Midbrain (tissue), 1 donor: ENCODE measurements at places on chromosomes 11 and 22.

DNA sequence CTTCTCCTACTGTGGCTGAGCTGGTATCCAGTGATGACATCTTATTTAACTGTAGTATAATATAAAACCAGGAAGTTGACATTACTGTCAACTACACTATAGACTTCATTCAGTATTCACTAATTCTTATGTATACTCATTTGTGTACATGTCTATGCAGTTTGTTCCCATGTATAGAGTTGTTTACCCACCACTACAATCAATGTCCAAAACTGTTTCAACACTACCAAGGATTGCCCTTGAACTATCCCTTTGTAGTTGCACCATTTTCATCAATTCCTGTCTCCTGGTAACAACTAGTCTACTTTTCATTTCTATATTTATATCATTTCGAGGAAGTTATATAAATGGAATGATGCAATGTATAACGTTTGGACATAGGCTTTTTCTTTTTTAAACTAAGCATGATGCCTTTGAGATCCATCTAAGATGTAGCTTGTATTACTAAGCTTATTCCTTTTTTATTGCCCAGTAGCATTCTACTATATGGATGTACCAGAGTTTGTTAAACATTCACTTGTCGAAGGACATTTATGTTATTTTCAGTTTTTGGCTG, 39.2 kb downstream of the TMEM135 start:
- no peak for DNase-seq

DNA sequence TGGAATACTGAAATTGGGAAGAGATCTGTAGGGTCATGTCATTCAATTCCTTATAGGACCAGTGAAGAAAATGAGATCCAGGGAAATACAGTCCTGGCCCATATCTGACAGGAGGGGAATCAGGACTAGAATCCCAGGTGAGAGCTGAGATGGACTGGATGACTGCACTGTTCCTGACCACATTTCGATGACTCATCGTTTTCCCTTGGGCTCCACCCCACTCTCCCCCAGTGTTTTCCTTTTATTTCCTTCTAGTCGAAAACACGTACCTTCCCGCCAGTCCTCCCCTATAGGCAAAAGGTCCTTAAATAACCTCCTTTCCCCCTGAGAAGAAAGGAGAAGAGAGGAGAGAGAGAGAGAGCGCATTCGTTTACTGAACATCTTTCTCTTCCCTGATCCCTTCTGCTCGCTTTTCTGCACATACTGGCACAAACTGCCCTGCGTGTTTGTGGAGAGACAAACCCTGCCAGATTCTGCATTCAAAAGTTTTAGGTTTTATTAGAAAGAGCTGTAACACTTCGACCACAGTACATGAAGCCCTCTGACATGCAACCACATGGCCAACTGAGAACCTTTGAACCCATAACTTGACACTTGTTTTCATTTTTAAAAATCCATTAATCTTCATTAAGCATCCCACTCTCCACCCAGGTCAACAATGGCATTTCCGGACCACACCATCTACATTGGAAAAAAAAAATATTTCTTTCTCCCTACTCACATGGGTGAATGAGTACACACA, 565.7 kb downstream of the METTL15 start:
- DNase-seq = no peak

DNA sequence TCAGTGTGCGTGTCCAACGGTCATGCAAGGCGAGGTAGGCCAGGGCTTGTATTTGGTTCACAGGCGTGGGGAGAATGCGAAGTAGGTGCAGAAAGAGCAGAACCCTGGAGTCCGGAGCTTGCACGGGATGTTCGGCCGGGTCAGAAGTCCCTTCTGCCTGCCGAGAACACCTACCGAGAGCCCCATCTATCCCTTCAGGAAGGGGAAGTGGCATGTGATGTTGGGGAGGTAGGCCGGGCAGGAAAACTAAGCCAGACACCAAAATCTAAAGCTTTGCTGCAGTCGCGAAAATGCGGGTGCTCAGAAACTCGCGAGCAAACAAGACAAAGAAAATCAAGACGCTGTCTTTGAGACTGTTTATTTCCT, 435 bp upstream of the TAF6L start:
- DNase-seq = peak; percentile 74

DNA sequence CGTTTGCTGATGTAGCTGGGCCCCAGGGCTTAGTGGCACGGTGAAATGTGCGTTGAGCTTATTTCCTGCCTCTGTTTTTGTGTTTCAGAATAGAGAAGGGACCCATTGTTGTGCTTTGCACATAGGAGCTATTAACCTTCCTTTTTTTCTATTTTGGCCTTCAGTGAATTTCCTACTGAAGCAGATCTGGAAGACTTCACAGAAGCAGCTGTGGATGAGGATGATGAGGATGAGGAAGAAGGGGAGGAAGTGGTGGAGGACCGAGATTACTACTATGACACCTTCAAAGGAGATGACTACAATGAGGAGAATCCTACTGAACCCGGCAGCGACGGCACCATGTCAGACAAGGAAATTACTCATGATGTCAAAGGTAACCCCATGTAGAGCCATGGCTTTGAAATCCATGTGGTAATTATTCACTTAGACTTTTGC, 37.4 kb upstream of the ST14 start:
- no peak for DNase-seq

DNA sequence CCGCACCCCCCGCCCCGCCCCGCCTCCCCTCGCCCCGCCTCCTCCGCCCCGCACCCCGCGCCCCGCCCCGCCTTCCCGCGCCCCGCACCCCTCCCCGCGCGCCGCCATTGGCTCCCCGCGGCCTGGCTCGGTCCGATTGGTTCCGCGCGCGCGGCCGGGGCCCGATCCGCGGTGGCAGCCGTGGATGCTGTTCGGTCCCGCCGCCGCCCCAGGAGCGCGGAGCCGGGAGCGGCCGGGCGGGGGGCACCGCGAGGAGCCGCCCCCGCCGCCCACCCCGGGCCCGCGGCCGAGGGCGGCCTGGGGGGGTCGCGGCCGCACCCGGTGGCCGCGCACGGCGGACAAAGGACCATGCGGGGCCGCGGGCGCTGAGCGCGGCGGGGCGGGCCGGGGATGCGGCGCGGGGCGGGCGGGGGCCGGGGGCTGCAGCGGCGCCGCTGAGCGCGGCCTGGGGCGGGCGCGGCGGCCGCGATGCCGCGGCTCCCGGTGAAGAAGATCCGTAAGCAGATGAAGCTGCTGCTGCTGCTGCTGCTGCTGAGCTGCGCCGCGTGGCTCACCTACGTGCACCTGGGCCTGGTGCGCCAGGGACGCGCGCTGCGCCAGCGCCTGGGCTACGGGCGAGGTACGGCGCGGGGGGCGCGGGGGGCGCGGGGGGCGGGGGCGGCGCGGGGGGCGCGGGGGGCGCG, at the start of gene B4GALNT4:
Gene B4GALNT4 (plus strand): TSS at position 164 of the 683 bp plus-strand sequence. CDS start 305 bp downstream, at position 469.
- peak; percentile 80 for DNase-seq

GRCh38 chr11:27166130-27166529, 125.5 kb downstream of the BBOX1 start:
- DNase-seq = no peak

- DNase-seq = peak; percentile 64
Observed at GRCh38 chr11:9459667-9460321, 1.0 kb upstream of the ZNF143 start.

DNA sequence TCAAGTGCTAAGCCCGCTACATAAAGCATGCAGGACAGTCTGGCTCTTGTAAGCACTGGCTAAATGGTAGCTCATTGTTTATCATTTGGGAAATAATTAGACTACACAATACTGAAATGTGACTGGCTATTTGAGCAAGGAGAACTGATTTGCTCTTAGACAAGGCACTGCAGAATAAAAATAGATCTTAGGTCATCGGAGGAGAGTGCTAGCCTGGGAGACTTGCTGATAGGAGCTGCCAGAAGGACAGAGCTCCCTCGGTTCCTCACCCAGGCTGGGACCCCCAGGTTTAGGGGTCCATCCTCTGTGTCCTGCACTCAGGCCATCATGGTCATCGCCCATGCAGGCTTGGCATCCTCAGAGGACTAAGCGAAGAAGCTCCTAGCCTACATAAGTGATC, 184.4 kb upstream of the NCAM1 start:
- no peak for DNase-seq

DNA sequence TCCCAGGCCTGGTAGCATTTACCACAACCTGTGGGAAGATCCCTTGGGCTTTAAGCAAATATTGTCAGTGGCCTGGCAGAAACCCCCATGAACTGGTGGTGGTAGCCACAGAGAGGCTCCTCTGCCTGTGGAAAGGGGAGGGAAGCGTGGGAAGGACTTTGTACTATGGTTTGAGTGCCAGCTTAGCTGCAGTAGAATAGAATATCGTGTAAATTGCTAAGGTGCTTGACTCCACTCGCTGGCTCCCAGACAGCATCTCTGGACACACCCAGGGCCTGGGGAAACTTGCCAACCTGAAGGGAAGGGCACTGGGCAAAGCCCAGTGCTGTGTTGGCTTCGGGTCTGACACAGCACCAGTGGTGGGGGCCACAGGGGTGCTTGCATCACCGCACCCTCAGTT, 52.6 kb downstream of the XRRA1 start:
- no peak for DNase-seq
